Epithelial cell of alveolus of lung (primary cell): ENCODE measurements at places on chromosomes 12 and 14. TPM values are rescaled to one million over a fixed set of nuclear protein-coding genes. Genes with fewer than 3 reads are reported as not detected.

Gene PLEKHD1
- total RNA-seq = 0.08 TPM in 1 of 2 replicates, not detected in the other

Gene TBX3
- total RNA-seq = 96.8 and 243 TPM in 2 replicates

Gene POTEM
- not detected in 2 replicates for total RNA-seq

Gene RABGGTA
- total RNA-seq = 19.6 and 28.6 TPM in 2 replicates

Gene FSCB
- total RNA-seq = not detected in 2 replicates

Gene FAM234B
- 4.7 and 8.1 TPM in 2 replicates for total RNA-seq

Gene TBK1
- total RNA-seq = 12.8 and 21.7 TPM in 2 replicates

Gene EML1
- total RNA-seq = 7.8 and 18.0 TPM in 2 replicates

Gene SLC35F4
- total RNA-seq = not detected in 2 replicates

Gene RNASE1
- total RNA-seq = 1.7 and 4.1 TPM in 2 replicates

Gene KRT8
- total RNA-seq = 32.7 and 229 TPM in 2 replicates

Gene NPFF
- 1.7 TPM in 1 of 2 replicates, not detected in the other for total RNA-seq

Gene WDHD1
- 8.2 and 10.1 TPM in 2 replicates for total RNA-seq

Gene FOXA1
- total RNA-seq = 2.1 and 2.7 TPM in 2 replicates

Gene ASIC1
- 3.1 and 14.3 TPM in 2 replicates for total RNA-seq

Gene DLGAP5
- total RNA-seq = 18.1 and 29.1 TPM in 2 replicates

Gene IFNG-AS1
- not detected in 2 replicates for total RNA-seq

Gene RIMKLB
- total RNA-seq = 11.6 and 13.6 TPM in 2 replicates

Gene HIP1R
- 4.2 and 15.5 TPM in 2 replicates for total RNA-seq

Gene MRPL51
- total RNA-seq = 84.3 and 110 TPM in 2 replicates

Gene CD69
- 0.08 and 1.0 TPM in 2 replicates for total RNA-seq

Gene GLT8D2
- total RNA-seq = 8.2 and 13.1 TPM in 2 replicates

Gene PXMP2
- total RNA-seq = 27.5 and 38.0 TPM in 2 replicates

Gene GZMB
- not detected in 2 replicates for total RNA-seq

Gene PPP1R36
- total RNA-seq = under 0.01 and 5.1 TPM in 2 replicates

Gene PNMA1
- 11.2 and 23.0 TPM in 2 replicates for total RNA-seq

Gene KRT86
- not detected in 2 replicates for total RNA-seq

Gene RFX4
- total RNA-seq = not detected in 2 replicates

Gene KLRC3
- 0.39 TPM in 1 of 2 replicates, not detected in the other for total RNA-seq

Gene MYF5
- total RNA-seq = not detected in 2 replicates

Gene OR4E2
- total RNA-seq = not detected in 2 replicates

Gene RIMBP2
- total RNA-seq = not detected in 2 replicates

Gene LMO3
- 2.0 TPM in 1 of 2 replicates, not detected in the other for total RNA-seq

Gene INHBC
- total RNA-seq = not detected in 2 replicates

Gene VDR
- total RNA-seq = 3.7 and 12.4 TPM in 2 replicates

Gene LRTM2
- total RNA-seq = not detected in 2 replicates

Gene GNPNAT1
- total RNA-seq = 20.8 and 40.6 TPM in 2 replicates

Gene RNF212B
- not detected in 2 replicates for total RNA-seq
